Foreskin fibroblast (primary cell): ENCODE measurements at places on chromosomes 2 and 18.

- DNase-seq = no peak
Observed at GRCh38 chr2:11387843-11388242, 43.4 kb upstream of the ROCK2 start.

- DNase-seq = no peak
Observed at GRCh38 chr2:27989149-27989548, 98.6 kb downstream of the BABAM2 start.

DNA sequence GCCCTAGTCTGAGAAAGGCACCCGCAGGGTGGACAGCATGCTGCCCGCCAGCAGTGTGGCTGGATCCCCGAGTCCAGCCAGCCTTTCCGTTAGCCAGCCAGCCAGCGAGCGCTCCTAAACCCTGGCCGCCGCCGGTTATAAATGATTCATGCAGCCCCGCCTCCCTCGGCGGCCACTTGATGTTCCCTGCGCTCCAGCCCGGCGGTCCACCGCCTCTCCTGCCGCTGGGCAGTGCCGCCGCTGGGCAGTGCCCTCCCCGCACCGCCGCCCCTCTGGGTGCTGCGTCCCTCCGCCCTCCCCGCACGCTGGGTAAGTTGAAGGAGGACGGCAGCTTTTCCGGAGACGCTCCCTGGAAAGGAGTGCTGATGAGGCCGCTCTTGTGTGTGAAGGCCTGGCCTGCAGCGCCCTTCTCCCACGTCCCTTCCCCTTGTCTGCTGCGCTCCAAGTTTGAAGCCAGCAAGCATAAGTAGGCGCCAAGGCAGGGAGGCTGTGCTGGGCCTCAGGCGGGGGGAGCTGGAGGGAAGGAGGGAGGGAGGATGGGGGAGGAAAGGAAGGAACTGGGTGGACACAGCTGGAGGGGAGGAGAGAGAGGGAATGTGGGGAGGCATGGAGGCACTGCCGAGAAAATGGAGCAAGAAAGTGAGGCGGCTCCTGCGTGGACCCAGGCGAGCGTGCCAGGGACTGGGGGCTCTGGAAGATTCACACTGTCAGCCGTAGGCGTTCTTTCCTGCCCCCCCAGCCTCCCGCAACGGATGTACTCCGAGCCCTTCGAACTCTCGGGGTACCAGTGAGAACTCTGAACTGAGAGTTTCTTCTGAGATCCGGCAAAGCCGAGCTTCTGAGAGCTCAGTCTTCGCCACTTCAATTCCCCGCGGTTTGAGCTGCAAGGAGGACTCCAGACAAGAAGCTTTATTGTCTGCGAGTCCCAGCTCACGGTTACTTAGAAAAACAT, 131.9 kb downstream of the GLI2 start:
- DNase-seq = peak; percentile 83

DNA sequence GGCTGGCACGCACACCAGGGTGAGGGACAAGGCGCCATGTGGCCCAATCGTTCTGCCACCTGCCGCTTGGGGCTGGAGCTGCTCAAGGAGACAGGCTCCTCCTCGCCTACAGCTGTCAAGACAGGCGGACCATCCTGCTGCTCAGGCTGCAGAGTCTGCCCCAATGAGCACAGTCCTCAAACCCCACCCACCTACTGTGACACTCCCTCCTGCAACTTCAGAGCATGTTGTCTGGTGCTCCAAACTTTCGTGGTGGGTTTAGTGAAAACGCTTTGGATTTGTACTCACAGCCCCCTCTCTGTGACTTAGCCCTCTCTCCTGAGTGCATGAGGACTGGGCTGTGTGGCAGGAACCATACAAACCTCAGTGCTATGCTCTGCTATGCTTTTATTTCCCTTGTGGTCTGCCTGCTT, 23.2 kb upstream of the SLC35F6 start:
- DNase-seq = no peak

DNA sequence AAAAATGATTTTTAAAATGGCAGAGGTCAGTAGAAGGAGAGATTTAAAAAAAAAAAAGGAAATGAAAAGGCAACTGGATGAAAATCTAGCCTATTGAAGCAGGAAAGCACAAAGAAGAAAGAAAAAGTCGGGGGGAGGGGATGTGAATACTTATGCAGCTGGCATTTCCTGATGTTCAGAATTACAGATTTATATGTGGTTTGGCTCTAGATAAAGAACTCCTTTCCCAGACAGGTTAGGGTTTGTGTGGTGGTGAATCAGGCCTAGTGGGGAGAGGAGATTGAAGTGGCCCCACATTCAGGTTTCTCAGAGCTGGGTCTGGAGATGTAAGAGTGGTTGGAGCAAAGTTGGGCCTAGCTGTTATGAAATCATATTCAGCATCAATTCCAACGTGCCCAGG, 394.4 kb downstream of the FIGN start:
- DNase-seq = peak; percentile 1

DNA sequence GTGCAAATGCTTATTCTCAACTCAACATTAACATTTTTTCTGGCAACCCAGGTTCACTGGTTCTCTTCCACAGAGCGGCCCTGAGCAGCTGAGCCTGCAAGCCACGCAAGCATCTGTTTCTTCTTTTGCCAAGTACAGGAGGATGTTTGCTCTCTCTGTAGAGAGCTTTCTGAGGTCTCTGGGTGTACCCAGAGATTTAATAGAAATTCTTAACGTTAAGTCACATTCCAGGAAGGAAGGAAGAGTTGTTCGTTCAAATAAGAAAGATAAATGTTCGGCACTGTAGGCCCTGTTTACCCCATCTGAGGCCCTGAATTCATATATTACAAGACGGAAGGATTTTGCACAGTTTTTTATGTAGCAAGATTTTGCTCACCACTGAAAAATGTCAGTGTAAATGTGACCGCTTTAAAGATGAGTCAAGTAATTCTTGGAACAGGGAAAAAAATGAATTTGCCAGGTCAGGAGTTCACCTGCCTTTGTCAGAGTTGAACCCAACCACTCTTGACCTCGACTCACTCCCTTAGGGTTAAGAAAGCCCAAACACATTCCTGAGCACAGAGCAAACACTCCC, 30.1 kb downstream of the KCTD18 start:
- DNase-seq = peak; percentile 86

GRCh38 chr2:97851172-97851571, 137.8 kb downstream of the ZAP70 start:
- no peak for DNase-seq

- no peak for DNase-seq
Observed at GRCh38 chr2:238487652-238488346, 61.1 kb downstream of the ASB1 start.
